ENCODE measurements at places on chromosomes 16 and 17. TPM values are rescaled to one million over a fixed set of nuclear protein-coding genes. Genes with fewer than 3 reads are reported as not detected.
A peak's percentile ranks its signal among the peaks of the same experiment; 100 is the strongest.

GRCh38 chr16:27595993-27596392 lies 46.0 kb downstream of the KATNIP start:
- DNase-seq, result no peak

GRCh38 chr17:15171167-15172047 lies 93.7 kb downstream of the PMP22 start:
- DNase-seq, result peak; percentile 43

- peak; percentile 44 for DNase-seq
These were observed 120.2 kb downstream of the METRNL start for GRCh38 chr17:83199500-83200201.

GRCh38 chr16:53334581-53334980 lies 99.7 kb upstream of the RBL2 start:
- DNase-seq, result no peak

GRCh38 chr16:9436175-9436574 lies 344.7 kb downstream of the HAPSTR1 start:
- DNase-seq, result no peak

GRCh38 chr17:9090641-9091096 lies 69.4 kb downstream of the NTN1 start:
- DNase-seq, result no peak

GRCh38 chr16:80824623-80825364 lies 20.4 kb upstream of the CDYL2 start:
- no peak for DNase-seq

DNA sequence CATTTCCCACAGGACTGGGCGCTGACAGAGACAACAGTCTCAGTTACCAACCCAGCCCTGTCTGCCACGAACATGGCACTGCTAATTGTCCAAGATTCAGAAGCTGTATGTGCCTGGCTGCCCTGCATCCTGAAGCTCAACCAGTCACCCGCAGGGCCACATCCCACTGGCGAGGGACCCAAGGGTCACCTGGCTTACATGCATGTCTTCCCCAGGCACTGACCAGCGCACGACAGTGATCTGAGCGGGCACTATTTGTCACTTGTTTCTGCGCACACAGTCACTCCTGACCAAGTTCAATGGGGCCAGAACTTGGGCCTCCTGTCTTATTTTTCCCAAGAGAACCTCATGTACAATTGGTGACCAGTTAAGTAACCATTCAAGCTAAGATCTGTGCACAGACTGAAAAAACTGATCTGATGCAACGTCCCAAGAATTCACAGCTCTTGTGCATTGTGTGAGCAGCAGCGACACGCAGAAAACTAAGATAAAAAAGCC lies 13.1 kb downstream of the USP7 start:
- no peak for DNase-seq

GRCh38 chr17:64183815-64184214 lies 53.9 kb upstream of the ERN1 start:
- no peak for DNase-seq

- no peak for DNase-seq
These were observed 9.8 kb downstream of the SLC7A6OS start for GRCh38 chr16:68300734-68301459.

DNA sequence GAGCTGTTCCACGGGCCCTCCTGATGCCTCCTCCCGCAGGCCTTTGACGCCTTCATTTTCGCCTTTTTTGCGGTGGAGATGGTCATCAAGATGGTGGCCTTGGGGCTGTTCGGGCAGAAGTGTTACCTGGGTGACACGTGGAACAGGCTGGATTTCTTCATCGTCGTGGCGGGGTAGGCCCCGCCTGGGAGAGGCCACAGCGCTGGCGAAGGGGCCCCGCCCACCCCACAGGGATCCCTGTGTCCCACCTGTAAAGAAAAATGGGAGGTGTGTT lies 29.7 kb downstream of the TPSG1 start:
- DNase-seq, result no peak

GRCh38 chr17:76147211-76148014 lies 6.4 kb upstream of the FOXJ1 start:
- DNase-seq, result no peak

DNA sequence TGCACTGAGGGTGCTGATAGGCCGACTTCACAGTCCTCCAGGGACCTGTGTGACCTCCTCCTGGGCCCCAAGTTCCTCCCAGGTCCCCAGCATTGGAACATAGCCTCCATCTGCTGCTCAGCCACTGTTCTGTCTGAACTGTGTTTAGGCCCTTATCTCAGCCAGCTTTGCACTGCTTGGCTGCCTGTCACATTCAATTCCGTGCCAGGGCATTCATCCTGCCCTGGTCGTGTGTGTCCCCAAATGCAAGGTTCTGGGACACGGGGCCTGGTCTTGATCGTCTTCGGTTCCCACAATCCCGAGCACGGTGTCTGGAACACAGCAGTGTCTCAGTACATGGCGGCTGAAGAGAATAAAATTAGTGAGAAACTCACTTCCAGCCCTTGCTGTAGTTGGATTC lies 69.9 kb upstream of the NFAT5 start:
- DNase-seq, result no peak

DNA sequence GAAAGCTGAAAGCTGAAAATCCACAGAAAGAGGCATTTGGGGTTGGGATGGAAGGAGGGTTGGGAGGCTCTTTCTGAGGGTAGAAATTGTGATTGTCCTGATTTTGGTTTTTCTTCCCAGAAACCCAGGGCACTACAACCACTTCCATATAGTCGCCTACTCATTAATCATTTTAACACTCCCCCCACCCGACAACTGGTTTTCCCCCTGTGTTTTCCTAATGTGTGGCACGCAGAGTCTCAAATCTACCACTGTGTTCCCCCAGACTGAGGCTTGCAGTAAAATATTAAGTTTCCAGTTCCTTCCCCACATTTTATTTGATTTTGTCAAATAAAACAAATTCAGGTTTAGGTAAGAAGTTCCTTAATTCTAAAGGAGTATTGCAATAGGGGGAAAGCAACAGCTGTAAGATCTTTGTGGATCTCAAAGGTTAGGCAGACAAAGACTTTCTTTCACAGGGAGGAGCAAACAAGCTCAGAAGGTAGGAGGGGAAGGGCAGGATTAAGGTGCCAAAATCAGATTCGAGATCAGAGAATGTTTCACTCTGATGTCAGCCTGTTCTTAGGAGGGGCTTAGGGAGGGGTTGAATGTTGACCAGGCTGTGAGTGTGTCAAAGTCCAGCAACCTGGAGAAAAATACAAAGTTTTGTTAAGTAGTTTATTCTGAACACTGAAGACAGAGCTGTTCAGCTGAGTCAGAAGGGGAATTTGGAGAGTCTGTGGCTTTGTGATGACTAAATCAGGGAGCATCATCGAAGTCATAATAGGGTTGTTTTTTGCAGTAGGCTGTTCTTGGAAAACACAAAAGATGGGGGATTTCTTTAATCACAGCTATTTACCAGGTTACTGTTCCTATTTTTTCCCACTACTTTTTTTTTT lies 3.6 kb downstream of the ZNF267 start:
- no peak for DNase-seq

DNA sequence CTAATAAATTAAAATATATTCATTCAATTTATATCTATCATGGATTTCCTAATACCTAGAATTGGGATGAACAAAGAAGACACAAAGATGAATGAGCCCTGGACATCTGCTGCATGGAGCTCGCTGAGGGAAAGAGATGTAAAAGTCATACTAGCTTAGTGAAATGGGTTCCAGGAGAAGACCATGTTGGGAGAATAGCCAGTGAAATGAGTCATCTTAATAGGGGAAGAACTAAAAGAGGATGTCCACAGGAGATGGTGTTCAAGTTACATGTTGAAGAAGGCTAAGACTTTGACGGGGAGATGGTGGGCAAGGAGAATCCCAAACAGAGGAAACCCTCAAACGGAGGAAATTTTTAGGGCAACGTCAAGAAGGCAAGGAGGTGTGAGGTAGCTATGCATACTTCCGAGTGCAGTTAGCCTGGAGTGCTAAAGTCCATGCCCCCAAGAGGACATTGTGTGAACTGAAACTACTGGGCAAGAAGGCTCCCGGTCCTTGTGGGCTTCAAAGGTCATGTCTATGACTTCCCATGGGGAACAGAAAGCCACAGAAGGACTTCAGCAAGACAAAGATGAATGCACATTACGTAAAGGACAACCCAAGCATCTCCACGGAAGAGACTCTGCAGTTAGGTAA lies 220.5 kb upstream of the CDH11 start:
- DNase-seq, result no peak

- no peak for DNase-seq
These were observed 22.3 kb downstream of the SEZ6 start for GRCh38 chr17:28983286-28984230.

The C1QTNF1 gene
- total RNA-seq, result 45.3 TPM

The EVI2A gene
- 10.9 TPM for total RNA-seq

The NUDT16L1 gene
- 67.0 TPM for total RNA-seq

The HSD17B1 gene
- 2.4 TPM for total RNA-seq

The SLC47A1 gene
- total RNA-seq, result 15.4 TPM

Measured in mucosa of gallbladder (tissue), 1 donor.